ENCODE measurements at places on chromosomes 4 and X.

- DNase-seq: no peak
Measured at GRCh38 chr4:4524364-4524763, 17.5 kb downstream of the STX18 start.

GRCh38 chr4:54487491-54487890 lies 170.3 kb upstream of the KIT start:
- no peak for DNase-seq

GRCh38 chrX:5718651-5719050 lies 510.0 kb downstream of the NLGN4X start:
- DNase-seq: no peak

DNA sequence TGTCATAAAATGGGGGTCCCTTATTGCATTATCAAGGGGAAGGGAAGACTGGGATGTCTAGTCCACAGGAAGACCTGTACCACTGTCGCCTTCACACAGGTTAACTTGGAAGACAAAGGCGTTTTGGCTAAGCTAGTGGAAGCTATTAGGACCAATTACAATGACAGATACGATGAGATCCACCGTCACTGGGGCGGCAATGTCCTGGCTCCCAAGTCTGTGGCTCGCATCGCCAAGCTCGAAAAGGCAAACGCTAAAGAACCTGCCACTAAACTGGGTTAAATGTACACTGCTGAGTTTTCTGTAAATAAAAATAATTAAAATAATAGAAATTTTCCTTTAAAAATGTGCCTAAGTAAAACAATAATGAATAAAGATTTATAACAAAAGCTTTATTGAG lies 30.6 kb downstream of the AASDH start:
- DNase-seq: no peak

DNA sequence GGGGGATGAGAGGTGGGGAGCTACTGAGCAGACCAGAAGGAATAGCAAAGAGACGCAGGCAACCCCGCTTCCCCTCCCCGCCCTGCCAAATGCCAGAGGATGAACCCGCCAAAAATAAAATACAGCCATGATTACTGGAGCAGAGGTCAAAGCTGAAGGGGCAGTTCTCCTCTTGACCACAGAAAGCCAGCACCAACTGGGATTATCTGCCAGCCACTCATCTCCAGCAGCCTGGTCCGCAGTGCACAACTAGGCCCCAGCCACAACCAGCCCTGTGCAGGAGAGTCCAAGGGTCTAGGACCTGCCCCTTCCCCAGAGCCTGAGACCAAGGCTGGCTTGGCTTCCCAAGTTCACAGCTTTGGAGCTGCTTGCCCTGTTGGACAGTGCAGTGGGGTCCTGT lies 67.4 kb upstream of the BCOR start:
- DNase-seq: no peak

DNA sequence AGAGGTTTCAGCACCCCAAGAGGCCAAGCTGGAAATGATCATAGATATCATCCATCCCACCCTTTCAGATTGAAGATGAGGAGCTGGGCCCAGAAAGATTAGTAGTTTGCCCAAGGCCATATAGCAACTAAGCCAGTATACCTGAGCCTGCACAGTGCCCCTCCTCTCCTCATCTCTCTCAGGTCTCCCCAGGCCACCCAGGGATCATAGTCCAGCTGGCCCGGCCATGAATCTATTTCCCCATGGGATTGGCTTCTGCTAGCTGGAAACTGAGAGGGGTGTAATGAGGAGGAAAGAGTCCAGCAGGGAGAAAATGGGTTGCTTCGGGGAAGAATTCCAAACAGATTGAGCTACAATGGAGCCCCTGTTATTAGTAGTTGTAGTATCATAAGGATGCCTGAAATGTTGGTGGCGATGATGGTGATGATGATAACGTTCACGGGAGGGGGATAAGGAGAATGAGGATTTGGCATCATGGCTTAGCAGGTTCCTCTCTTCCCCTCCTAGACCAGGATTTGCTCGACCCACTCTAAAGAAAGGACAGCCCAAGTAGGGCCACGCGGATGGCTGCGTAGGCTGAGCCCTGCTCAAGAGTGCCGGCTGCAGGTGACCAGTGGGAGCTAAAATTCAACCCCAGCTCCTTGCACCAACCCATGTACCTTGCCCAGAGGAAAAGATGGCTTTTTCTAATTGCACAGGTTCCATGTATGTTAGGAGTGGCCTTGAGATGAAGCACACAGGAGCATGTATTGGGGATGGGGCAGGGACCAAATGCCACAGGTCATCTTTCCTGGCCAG lies 117.8 kb upstream of the PJA1 start:
- no peak for DNase-seq

- no peak for DNase-seq
Measured at GRCh38 chr4:109873791-109874514, 26.0 kb downstream of the LRIT3 start.

GRCh38 chr4:10077076-10077475 lies 39.5 kb downstream of the WDR1 start:
- DNase-seq: no peak

DNA sequence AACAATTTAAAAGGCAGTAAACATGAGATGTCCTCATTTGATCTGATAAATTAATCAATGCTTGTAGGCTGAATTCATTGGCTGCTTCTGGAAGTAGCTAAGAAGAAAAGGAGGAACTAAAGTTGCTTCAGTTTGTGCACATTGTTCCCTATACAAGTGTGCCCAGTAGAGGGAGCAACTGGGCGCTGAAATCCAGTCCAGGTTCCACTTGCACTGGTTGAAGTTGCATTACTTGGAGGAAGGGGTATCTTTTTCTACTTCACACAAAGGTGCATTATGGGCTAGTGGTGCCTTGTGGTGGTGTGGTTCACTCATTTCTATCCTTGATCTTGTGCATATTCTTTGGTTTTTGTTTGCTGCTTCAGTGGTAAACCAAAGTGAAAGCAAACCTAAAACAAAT lies 67.9 kb upstream of the SOX3 start:
- DNase-seq: no peak

DNA sequence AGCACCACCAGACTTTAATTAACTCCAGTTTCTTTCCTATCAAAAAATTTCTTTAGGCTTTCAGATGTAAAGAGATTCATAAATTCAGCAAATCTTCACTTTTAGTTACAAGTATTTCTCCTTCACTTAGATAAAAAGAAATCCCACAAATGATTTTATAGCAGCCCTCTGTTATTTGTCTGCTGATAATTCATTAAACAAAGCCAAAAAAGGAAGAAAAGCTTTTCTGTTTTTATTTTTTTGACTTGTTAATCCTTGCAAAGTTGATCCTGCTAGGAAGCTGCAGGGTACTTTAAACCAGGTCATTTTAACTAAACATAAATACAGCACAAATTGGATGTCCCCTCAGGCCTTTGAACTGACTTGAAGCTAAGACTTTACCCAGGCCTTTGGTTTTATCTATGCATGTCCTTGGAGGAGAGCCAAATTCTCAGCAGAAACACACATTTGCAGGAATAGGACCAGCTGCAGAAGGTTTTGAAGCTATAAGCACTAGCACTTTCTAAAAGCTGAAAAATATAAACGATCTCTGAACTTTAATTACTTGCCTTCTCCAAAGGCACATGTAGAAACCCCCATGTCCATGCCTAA lies 57.5 kb downstream of the PCDH18 start:
- no peak for DNase-seq

GRCh38 chr4:107719207-107719921 lies 670 bp downstream of the PAPSS1 start:
- peak; percentile 21 for DNase-seq

GRCh38 chr4:104429150-104429741 lies 65.4 kb downstream of the CXXC4 start:
- no peak for DNase-seq

GRCh38 chrX:5490786-5491563 lies 737.7 kb downstream of the NLGN4X start:
- no peak for DNase-seq

GRCh38 chr4:173935622-173936405 lies 347.7 kb downstream of the FBXO8 start:
- DNase-seq: no peak

GRCh38 chr4:150145090-150145945 lies 67.1 kb downstream of the DCLK2 start:
- DNase-seq: no peak

DNA sequence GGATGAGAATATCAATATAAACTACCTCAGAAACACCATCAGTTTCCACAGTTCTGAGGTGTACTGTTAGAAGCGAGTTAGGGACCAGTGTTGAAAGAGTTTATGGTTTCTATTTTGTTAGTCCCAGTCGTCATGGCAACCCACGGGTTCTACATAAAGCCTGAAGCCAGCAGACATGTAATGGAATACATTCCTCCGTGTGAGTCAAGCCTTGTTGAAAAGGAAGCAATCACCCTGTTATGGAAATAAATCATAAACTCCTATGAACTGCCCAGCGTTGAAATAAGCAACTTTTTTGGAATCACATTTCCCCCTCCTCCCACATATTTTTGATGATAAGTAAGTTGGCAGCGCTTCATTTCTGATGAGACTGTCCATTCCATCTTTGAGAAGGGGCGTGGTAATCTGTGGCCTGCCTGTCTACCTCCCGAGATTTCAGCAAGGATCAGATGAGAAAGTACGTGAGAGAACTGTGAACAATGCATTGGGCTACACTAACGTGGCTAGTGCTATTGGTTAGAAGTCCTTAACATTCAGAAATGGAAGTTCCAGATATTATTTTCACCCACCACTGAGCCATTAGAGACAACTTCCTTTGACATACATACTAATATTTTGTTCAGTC lies 40.4 kb upstream of the PDHA1 start:
- DNase-seq: no peak

DNA sequence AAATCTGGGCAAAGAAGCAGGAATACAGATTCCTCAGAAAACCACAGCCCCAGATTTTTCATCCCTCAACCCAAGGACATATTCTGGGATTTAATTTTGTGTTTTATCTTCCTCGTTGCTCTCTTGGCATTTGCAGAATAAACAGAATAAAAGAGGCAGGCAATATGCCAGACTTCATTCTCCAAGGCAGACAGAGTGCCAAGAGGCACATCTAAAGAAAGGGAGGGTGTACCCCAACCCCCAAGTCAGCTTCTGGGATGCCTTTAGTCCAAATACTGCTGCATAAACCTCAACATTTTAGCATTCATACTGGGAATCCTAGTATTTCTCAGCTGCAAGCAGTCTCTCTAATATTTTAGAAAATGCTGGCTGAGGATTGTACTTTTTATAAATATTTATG lies 629.2 kb downstream of the KLHL13 start:
- DNase-seq: no peak

- DNase-seq: no peak
Measured at GRCh38 chr4:8478801-8479744, 38.5 kb downstream of the TRMT44 start.

- no peak for DNase-seq
Measured at GRCh38 chrX:80223982-80224579, 196.2 kb upstream of the TENT5D start.

DNA sequence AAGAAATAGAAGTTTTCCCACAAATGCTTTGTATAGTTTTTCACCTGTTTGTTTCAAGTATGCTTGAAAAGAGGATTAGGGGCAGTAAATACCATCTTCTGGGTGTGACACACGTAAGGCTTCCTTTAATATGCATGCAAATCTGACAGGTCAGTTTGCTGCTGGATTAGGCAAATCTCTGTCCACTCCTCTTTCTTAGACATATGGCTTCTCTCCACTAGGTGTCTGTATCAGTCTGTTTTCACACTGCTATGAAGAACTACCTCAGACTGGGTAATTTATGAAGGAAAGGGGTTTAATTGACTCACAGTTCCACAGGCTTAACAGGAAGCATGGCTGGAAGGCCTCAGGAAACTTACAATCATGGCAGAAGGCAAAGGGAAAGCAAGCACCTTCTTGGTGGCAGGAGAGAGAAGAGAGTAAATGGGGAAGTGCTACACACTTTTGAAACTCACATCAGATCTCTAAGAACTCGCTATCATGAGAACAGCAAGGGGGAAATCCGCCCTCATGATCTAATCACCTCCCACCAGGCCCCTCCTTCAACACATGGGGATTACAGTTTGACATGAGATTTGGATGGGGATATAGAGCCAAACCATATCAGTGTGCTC lies 66.9 kb downstream of the TAB3 start:
- no peak for DNase-seq

DNA sequence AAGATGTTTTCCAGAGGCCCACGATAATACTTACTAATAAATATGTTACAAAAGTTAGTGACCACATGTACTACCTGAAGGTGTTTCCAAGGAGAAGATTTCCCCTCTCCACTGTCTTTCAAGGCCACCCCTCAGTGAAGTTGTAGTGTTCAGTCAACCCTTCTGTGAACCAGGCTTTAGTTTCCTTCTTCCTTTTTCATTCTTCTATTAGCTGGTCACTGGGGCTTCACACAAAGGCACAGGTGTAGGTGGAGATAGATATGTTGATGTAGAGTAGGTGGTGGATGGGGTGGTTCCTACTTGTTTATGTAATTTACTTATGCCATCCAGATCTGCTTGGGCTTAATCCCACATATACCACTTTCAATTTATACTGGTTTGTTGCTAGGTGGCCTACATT lies 43.3 kb upstream of the ADAM29 start:
- no peak for DNase-seq

DNA sequence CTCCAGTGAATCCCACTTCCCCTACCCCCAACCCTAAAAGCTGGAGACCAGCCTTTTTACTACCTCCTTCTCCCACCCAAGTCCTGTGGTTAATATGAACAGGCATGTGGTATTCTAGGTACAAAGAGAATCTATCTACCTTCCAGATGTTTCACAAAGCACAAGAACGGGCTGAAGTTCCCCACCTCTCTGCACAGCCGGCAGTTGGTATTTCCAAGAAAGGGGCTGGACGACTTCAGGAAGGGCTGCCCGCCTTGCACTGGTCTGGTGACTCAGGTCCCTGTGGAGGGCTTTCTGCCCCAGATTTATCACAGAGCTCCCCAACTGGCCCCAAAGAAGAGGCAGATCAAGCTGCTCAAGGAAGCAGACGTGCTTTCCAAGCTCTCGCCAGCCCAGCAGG lies 4.5 kb downstream of the FAM47E start:
- no peak for DNase-seq

GRCh38 chr4:83362492-83363329 lies 28.1 kb upstream of the HPSE start:
- no peak for DNase-seq

DNA sequence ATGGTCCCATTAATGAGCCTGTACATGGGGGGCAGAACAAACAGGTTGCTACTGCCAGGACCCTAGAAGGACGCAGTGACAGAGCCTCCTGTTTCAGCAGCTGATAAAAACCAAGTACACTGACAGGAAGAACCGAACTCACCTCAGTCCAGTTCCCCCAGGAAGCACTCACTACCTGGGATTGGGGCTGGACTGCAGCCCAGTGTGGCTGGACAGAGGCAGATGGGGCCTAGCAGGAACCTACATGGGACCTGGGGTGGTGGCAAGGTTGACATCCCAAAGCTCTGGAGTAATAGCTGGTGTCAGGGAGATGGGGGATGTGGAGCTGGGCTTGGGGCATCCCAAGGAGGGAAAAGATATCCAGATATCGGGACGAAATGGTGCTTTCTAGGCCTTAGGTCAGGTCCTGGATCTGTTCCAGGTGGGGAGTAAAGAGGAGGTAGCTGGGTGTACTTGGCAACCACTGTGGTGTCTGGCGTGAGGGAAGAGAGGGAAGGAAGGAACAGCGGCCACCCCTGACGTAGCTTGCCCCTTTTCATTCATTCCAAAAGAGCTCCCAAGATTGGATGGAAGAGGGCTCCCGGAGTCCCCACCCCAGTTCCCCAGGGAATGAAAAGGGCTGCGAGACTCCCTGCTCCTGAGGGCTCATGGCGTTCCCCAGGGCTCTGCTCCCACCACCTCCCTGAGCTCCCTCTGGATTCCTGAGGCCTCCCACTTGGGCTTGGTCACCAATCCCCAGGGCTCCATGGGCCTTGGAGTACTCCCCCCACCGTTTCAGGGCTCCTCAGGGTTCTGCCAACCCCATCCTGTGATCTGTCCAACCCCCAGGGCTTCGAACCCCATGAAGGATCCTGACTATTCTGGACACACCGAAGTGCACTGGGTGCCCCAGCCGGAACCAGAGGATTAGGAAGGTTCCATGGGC lies 4.5 kb downstream of the EMD start:
- DNase-seq: no peak
